ENCODE measurements at places on chromosomes 11 and 22.

DNA sequence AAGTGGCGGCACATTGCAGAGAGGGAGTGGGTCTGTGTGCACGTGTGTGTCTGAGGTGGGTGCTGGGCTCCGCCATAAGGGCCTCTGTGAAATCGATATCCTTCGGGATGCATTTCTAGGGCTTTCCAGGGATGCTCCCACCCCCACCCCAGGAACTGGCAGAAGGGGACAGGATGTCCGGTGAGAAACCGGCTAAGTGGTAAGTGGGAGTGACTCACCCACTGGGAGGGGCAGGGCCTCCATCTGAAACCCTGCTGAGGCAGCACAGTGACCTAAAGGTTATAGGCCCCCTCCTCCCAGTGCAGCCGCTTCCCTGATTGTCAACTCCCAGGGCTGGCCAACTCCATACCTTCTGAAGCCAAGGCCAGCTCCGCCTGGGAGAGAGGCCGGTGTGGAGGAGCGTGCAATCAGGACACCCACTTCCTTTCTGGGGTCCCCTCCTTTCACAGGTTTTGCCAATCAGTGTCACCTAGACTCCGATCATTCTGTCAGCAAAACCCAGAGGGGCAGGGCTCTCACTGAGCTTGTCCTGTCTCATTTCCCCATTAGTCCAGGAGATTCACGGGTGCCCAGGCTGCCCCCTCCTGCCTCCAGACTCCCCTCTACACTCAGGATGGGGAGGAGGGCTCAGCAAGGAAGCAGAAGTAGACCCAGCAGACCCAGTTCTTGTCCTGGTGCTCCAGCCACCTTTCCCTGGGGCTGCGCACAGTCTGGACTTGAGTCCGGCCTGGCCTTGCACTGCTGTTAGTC lies 44.5 kb downstream of the NECTIN1 start:
- DNase-seq: no peak

- no peak for DNase-seq
Observed at GRCh38 chr22:19115628-19116027, 6.6 kb downstream of the DGCR2 start.

DNA sequence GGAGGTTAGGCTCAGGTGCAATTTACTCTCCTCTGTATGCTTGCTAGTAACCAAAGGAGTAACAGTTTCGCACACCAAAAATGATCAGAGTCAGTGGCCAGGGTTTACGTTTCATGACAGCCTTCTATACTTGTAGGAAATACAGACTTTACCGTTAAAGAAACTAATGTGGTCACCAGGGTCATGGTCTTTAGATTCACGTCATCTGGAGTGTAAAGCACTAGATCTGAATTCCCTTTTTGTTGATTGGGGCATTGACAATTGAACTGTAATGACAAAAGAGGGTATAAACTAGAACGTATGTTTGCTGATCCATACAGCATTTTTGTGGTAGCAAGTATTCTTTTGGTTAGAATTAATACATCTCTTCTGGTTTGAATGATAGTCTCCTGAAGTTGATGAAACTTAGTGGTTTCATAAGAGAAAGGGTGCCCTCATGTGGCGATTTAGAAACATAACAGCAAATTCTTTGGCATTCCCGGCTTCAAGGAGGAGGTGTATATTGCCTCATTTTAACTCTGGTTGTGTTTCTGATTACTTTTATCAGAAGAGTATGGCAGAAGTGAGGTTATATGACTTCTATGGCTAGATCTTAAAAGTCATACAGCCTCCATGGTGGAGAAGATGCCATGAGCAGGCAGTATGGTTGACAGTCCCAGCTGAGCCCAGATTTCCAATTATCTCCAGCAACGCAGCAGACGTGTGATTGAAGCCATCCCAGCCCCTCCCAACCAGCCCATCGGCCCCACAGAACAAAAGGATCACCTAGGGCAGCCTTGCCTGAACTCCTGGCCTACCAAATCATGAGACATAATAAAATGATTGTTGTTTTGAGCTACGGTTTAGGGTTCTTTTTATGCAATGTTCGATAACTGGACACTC lies 35.1 kb downstream of the MMP7 start:
- DNase-seq: peak; percentile 33

GRCh38 chr11:794766-795633 lies 3.1 kb downstream of the SLC25A22 start:
- DNase-seq: no peak

DNA sequence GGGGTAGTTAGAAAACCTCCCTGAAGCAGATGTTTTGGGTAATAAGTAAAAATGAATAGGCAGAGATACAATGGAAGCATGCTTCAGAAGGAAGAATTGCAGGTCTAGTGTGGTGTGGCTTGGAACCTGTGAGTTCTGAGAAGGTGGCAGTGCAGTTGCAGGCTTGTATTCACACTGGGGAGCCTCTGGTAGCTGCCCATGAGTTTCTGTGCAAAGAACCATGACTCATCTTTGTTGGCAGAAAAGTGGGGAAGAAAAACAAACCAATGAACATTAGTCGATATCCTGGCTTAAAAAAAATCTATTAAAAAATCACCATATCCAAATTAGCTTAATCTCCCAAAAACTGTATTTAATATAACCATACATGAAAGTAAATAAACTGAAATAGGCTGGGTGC lies 232.6 kb downstream of the FAT3 start:
- no peak for DNase-seq

DNA sequence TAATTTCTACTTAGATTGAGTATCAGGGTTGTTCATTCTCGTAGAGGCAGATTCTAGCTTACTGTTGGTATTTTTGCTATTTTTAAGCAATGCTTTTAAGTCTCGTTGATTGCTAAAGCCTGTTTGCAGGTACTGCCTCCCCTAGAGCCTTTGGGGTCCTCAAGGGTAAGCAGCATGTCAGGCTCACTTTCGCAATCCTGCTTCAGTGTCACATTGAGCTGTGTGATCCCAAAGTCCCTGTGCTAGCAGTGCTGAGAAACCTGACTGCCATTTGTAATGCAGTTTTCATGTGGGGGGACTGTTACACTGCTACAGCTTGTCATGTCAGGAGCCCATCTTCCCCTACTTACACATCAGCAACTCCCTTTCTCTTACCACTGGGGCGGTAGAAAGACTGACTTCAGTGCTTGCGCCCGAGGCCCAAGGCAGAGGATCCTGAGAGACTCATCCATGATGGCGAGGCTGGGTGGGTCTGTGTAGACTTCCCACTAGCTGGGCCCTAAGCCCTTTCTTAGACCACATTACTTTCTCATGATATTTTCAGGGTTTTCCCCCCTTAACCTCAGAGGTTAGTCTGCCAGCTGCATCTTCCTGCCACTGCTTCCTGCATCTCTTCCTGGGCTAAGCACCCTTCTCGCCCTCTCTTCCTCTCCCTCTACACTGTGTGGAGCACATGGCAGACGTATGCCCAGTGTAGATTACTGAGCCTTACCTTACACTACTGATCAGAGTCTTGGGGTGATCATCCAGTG lies 40.8 kb upstream of the ST14 start:
- DNase-seq: no peak

GRCh38 chr11:95135155-95135554 lies 45.5 kb downstream of the ENDOD1 start:
- no peak for DNase-seq

GRCh38 chr11:66417000-66417399 lies 3.8 kb upstream of the NPAS4 start:
- peak; percentile 47 for DNase-seq

DNA sequence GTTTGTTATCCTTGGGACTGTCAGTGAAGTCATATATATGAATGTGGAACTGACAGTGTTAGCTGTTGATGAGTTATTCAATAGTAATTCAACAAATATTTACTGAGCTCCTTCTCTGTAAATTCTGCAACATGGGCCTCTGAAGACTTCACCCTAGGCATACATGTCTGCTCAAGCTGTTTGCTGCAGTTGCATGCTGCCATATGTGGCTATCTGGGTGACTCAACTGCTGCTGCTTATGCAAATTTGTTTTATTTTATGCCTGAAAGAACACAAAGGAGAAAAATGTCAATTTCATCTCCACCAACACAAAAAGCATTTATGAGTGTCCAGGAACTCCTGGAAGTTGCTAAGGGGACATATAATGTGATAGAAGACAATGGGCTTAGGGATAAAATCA lies 417.6 kb downstream of the AASDHPPT start:
- DNase-seq: no peak

DNA sequence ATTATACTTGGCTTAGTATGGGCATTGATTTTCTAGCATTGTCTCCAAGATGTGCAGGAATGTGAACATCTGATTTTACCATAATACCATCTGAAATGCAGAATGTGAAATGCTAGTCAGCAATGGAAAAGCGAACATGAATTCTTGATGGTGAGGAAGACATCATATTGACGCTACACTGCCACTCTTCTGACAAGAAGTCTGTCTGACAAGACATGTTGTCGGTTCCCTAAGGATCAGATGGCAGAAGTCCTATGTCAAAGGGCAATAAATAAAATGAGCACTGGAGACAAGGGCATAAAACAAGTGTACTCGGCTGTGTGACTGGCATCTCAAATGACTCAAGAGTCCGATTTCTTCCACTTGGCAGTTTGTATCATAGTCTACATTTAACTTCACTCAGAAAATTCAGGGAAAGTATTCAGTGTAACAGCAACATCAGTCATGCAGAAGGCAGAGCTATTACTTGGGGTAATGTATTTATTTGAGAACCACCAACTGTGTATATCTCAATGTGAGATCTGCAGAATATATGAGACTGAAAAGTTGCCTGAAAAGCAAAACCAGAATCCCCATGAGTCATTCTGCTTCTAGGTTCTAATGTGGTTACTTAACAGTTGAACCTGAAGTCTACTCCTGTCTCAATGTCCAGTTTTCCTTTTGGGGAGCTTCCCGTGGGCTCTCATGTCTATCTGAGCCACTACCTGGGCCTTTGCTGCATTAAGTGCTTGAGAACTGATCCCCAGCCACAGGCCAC lies 51.5 kb downstream of the SLC17A6 start:
- no peak for DNase-seq

- no peak for DNase-seq
Observed at GRCh38 chr11:32068134-32068870, 22.6 kb upstream of the RCN1 start.

GRCh38 chr22:36131907-36132306 lies 28.6 kb downstream of the APOL3 start:
- DNase-seq: no peak

GRCh38 chr22:26235792-26236487 lies 66.7 kb downstream of the SEZ6L start:
- DNase-seq: no peak

GRCh38 chr11:64251016-64251752 lies at the start of gene PLCB3:
TSS of gene PLCB3 (plus strand) at chr11:64251530. CDS start at chr11:64251650, 120 bp downstream.
- no peak for DNase-seq

DNA sequence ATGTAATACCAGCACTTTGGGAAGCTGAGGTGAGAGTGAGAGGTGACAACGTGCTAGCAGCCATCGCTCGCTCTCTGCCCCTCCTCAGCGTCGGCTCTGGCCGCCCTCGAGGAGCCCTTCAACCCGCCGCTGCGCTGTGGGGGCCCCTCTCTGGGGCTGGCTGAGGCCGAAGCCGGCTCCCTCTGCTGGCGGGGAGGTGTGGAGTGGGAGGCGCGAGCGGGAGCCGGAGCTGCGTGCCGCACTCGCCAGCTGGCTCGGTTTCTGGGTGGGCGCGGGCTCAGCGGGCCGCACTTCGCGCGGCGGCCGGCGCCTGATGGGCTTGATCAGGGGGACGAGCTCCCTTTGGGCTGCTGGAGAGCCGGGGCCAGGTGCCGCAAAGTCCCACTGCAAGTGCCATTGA lies 98.9 kb upstream of the UBASH3B start:
- no peak for DNase-seq

DNA sequence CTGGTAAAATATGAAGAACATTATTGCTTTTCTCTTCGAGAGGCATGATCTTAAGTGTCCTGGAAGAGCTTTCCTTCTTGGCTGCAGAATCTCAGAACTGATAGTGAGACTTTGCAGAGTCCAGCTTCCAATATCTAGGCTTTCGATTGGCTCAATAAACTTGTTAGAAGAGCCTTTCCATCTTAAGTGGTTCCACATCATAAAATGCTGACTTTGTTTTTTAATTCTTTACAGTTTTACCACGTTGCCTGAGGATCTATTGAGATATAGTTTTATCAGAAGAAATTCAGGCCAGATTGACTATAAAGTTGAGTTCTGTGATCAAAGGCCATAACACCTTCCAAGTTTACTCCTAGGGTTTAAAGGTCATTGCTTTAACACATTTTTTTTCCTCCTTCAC lies 15.6 kb upstream of the DNAJB7 start:
- no peak for DNase-seq

DNA sequence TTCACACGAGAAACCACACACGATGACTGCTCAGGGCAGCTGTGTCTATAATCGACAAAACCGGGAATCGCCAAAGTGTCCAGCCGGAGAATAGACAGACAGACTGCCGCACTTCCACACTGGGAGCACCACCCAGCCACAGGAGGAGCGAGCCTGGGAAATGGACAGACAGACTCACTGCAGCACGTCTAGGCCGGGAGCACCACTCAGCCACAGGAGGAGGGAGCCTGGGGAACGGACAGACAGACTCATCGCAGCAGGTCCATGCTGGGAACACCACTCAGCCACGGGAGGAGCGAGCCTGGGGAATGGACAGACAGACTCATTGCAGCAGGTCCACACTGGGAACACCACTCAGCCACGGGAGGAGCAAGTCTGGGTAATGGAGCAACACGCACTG lies 137.2 kb downstream of the BRD1 start:
- no peak for DNase-seq

DNA sequence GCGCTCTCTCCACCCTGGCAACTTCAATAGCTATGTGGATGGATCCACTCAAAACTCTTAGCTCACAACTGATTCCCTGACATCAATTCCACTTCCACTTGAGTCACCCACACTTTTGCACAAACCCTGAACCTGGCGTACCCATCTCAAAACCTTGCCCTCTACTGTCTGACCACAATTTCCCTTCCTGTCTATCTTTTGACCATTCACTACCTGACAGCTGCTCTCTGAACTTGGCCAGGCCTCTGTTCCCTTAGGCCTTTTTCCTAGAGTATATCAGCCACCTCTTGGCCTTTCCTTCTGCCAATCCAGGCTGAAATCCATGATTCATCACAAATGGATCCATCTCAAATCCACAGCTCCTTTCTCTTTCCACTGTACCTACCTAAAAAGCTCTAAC lies 106.0 kb downstream of the RPL27A start:
- DNase-seq: no peak

DNA sequence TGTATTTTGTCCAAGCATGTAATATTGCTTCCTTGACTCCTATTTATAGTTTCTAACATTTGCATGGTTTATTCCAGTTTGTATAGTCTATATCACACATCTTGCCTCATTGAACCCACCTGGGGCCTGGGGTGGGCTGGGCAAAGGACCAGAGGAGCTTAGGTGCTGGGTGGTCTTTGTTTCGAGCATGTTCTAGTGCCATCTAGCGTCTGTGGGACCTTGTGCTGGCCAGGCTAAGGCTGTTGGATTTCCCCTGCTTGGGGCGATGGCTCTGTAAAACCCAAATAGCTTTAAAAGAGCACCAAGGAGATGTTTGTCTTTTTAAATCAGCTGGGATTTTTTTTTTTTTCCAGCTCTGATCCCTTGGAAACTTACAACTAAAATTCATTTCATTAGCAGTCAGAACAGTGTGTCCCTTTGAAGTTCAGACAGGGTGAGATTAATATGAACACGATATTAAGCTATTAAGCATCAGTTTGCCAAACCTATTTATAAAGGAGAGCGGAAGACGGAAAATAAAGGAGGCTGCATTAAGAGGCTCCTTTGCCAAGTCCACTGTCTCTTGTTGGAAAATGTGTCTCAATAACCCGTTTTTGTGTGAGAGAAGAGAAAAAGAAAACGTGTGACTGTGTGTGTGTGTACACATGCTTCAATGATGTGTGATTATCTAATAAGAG lies 157.4 kb downstream of the COMMD9 start:
- no peak for DNase-seq

Measured in stimulated activated CD4-positive, alpha-beta T cell treated with anti-CD3 and anti-CD28 coated beads, TNF-alpha, amount 100 ng/mL, for 48 hours (primary cell).